ENCODE measurements at places on chromosomes 6 and 20. TPM values are rescaled to one million over a fixed set of nuclear protein-coding genes. Genes with fewer than 3 reads are reported as not detected.

ENPP5 gene
- 8.7 TPM for total RNA-seq

DNA sequence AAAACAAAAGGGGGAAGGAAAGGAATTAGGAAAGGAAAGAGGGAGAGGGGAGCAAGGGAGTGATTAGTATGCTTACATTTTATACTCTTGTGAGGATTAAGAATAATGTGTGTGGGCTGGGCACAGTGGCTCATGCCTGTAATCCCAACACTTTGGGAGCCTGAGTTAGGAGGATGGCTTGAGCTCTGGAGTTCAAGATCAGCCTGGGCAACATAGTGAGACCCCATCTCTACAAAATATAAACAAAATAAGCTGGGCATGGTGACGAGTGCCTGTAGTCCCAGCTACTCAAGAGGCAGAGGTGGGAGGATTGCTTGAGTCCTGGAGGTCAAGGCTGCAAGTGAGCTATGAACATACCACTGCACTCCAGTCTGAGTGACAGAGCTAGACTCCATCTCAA, 47.0 kb downstream of the SHLD1 start:
- H3K27me3 ChIP-seq, result no peaks in the 10 kb centered on the region
- H3K36me3 ChIP-seq, result peaks cover 5% of the 10 kb centered on the region
- no peak for DNase-seq
- H3K4me3 ChIP-seq, result no peak overlapping the region
- no peak overlapping the region for H3K27ac ChIP-seq

- H3K27me3 ChIP-seq, result no peaks in the 10 kb centered on the region
- peaks cover 5% of the 10 kb centered on the region for H3K36me3 ChIP-seq
- H3K27ac ChIP-seq, result no peak overlapping the region
- no peak overlapping the region for H3K4me3 ChIP-seq
Observed at GRCh38 chr6:135438907-135439535, 58.5 kb downstream of the AHI1 start.

DNA sequence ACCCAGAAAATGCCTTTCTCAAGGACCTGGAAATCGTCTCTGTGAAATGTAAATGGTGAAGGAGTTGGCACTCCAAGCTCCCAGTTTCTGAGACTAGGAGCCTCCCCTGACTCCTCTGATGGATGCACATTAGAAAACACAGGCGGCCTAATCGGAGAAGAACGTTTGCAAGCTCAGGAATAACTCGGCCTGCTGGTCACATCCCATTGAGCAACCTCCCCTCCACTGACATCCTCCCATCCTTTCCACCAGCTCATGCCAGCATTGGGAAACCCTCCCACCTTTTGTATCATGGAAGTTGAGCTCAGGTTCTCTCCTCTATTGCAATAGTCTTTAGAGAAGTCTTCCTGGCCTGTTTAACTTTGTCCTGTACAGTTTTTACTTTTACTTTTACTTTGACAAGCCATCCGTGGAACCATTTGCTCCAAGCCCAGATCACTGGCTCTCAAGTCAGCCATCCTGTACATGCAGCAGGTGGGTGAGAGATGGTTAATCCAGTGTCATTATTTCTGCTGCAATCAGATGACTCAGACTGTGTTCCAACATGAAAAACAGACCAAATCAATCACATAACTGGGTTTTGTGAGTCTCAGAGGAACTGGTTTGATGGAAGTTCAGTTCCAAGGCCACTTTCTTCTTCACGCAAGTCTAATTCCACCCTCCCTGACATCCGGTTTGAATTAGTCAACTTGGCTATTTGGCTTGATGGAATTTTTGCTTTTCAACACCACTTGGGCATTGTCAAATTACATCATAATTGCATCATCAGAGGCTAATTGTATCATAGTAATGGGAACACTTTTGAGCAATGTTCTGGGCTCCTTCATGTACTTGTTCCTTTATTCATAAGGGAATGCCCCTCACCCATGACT, 619.4 kb upstream of the CDH4 start:
- H3K27me3 ChIP-seq, result peaks cover 5% of the 10 kb centered on the region
- H3K27ac ChIP-seq, result no peak overlapping the region
- H3K4me1 ChIP-seq, result no peaks in the 10 kb centered on the region
- H3K4me3 ChIP-seq, result no peak overlapping the region
- no peak for DNase-seq

- no peak overlapping the region for H3K4me3 ChIP-seq
- H3K27me3 ChIP-seq, result peaks cover 25% of the 10 kb centered on the region
- no peaks in the 10 kb centered on the region for H3K4me1 ChIP-seq
- no peaks in the 10 kb centered on the region for H3K36me3 ChIP-seq
- H3K27ac ChIP-seq, result no peak overlapping the region
Observed at GRCh38 chr20:63125838-63126601, 89.9 kb downstream of the YTHDF1 start.

DNA sequence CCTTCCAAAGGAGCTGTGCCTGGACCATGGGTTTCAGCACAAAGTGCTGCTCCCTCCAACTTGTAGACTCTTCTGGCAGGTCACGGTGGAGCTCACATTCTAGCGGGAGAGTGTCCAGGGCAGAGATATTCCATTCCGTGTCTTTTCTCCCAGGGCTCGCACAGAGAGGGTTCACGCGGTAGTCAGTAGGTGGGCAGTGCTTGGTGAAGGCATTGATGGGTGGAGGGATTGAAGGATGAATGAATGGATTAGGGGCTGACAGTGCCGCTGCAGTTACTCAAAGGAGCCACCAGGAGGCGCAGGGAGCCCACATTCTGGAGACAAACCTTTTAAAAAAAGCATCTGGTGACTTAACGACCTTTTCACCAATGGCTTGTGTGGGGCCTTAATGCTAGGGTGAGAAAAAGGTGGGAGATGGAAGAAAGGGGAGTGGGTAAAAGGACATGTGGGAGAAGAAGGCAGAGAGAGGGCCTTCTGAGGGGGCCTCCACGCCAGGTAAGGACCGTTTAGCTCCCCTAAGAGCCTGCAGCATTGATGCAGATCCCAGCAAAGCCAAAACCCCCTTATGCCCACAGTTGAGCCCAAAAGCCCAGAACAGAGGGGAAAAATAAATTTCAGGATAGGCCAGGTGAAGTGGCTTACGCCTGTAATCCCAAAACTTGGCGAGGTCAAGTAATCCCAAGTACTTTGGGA, 17.5 kb upstream of the FAM110A start:
- H3K4me3 ChIP-seq, result no peak overlapping the region
- no peak for DNase-seq
- peaks cover 15% of the 10 kb centered on the region for H3K4me1 ChIP-seq
- H3K36me3 ChIP-seq, result no peaks in the 10 kb centered on the region

Measured in mesothelial cell of epicardium (in vitro differentiated cells).